Fibroblast of villous mesenchyme (primary cell): ENCODE measurements at places on chromosomes 16 and 17. TPM values are rescaled to one million over a fixed set of nuclear protein-coding genes. Genes with fewer than 3 reads are reported as not detected.

BCAS3 gene
- total RNA-seq, result 21.3 and 23.7 TPM in 2 replicates

DNA sequence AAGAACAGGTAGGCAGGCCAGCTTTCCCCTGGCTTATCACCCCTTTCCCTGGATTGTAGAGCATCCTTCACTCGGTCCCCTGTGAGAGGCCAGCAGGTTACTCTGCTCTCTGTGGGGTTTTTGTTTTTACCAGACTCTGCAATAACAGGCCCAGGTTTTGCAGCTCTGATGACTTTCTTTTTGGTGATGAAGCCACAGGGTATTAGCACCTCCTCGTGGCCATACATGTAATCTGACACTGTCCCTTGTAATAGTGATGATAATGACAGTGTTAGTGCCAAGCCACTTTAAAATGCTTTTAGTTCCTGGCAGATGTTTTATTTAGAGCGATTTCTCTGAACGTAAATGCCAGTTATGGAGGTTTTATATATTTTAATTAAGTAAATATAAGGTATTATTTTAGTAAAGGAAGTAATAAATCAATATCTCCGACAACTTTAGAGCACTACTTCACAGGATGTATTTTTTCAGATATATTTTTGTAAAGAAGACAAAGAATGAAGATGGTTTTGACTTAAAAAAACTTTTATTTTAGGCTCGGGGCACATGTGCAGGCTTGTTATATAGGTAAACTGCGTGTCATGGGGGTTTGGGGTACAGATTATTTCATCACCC, 38.0 kb upstream of the CPHXL start:
- DNase-seq, result peak; percentile 70

GRCh38 chr16:89371968-89372634, 118.3 kb downstream of the ANKRD11 start:
- DNase-seq, result no peak

DNA sequence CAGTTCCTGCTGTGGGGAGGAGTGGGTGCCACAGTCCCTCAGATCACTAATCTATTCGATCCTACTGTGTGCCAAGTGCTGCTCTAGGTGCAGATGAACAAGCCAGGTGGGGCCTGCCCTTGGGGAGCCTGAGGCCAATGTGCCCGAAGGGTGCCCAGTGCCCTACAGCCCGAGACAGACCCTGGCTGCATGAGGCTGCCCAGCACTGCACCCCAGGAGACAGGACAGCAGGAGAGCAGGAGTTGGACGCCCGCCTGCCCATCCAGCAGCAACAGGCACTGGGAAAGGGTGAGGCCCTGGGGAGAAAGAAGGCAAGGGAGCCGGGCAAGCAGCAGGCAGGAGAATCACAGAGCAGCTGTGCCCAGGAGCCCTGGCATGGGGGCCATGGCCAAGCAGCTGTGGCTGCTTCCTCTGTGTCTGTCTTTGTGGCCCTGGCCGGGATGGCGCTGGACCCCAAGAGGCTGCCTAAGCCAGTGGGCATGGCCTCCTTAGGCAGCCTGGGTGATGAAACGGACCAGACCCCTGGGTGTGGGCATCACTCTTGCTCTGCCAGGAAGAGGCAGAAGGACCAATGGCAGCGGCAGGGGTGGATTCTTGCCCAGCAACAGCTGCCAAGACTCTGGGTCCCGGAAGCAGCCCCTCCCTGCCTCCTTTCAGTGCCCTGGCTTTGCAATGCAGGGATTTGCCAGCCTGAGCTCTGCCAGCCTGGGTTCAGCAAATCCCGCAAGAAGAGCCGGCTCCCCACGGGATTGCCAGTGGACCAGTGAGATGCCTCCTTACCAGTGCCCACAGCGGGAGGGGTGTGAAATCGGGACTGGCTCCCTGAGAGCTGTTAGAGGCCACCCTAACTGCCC, 179.6 kb upstream of the TNRC6C start:
- DNase-seq, result no peak

- no peak for DNase-seq
Measured at GRCh38 chr17:82840431-82840831, 609 bp upstream of the ZNF750 start.
